ENCODE measurements at places on chromosomes 6 and 20.
A peak's percentile ranks its signal among the peaks of the same experiment; 100 is the strongest.

- no peak for DNase-seq
Observed at GRCh38 chr6:134961366-134961765, 11.5 kb upstream of the ALDH8A1 start.

GRCh38 chr20:48898896-48899530, 22.5 kb upstream of the ARFGEF2 start:
- no peak for DNase-seq

DNA sequence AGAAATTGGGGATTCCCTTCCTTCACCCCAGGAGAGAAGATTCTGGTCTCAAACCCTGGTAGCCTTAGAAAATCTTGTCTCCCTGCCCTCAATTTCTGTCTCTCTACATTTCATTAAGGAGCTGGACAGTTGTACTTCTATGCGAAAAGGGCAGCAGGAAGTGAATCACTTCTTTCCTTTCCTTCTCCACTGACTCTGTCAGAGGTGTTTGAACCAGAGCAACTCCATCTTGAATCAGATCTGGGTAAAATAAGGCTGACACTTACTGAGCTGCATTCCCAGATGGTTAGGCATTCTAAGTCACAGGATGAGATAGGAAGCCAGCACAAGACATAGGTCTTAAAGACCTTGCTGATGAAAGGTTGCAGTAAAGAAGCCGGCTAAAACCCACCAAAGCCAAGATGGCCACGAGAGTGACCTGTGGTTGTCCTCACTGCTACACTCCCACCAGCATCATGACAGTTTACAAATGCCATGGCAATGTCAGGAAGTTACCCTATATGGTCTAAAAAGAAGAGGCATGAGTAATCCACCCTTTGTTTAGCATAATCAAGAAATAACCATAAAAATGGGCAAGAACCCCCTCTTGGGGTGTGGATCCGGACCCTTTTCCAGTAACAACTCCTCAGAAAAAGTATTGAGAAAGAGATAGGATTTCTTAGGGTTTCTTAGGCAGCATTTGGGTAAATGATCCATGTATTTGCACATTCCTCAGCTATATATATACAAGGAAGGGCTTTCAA, 95.8 kb upstream of the PLCB4 start:
- no peak for DNase-seq

DNA sequence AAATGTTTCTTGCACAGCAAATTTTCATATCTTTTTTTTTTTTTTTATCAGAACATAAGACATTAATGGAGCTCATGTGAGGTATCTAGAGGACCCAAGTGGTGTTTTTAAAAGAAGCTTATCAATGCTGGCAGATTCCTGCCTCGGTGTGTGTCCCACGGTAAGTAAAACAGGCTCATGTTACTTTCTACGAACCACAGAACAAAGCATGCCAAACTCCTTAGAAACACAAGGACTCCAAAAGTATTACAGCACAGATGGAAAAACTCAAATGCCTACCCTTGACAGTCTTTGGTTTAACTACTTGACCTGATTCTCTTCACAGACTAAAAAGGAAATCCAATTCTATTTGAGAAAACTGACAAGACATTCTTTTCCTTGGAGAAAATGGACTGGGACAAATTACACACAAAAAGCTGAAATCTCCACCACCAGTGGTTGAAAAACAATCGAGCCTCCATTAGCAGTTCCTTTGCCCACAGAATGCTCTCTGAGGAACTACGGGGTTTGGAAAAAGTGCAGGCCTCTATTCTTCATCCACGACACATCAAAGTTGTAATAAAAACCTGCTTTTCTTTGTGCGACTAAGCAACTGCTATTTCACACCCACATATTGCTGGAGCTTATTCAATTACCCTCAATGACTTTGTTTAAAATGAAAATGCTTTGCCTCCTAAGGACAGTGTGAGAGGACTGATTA, 5.4 kb downstream of the METTL24 start:
- DNase-seq = no peak

DNA sequence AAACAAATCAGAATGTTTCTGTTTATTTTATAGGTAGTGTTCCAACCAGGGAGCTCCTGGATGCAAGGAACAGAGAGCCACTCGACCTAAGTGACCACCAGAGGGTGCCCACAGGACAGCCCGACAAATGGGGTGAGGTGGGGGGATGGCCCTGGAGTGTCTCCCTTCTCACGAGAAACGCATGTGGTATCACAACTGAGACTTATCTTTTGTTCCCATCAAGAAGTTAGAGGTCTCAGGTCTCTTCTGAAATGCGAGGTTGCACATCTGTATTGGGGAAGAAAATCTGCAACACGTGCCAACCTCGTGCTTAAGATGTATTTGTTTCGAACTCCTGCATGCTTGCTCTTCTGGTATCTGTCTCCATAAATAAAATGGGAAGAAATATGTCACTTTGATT, 104.0 kb downstream of the ISM1 start:
- DNase-seq = peak; percentile 35

- DNase-seq = no peak
Observed at GRCh38 chr6:130575557-130575956, 209.7 kb downstream of the TMEM200A start.

DNA sequence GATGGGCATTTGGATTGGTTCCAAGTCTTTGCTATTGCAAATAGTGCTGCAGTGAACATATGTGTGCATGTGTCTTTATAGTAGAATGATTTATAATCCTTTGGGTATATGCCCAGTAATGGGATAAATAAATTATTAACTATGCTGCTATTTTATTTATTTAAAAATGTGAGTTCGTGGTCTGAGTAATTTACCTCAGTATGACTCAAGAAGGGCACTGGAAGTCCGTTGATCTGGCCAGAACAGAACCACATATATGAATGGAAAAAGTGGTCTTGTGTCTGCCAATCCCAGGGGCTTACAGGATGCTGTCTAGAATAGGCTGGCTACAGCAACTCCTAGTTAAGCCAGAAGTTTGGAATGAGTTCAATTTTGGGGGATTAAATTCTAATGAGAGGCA, 27.6 kb upstream of the HLA-C start:
- DNase-seq = no peak

DNA sequence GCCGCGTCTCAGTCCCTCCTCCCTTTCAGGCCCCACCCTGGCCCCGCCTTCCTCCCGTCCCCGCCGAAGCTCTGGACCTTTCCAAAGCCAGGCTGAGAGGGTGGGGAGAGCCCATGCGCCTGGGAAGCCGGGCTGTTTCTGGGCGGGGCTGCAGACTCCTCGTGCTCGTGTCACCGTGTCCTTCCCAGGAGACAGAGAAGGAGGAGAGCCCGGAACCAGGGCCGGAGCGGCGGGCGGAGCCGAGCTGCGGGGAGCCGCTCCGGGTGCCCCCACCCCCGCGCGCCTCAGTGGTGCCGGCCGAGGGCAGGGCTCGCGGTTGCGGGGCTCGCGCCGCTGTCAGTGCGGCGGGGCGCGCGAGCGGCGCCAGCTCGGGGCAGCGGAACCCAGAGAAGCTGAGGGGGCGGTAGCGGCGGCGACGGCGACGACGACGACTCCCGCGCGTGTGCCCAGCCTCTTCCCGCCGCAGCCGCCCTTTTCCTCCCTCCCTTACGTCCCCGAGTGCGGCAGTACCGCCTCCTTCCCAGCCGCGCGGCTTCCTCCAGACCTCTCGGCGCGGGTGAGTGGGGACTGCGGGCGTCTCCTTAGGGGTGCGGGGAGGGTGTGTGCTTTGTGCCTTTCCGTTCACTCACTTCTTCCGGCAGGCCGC, at the start of gene RALY:
Gene RALY (plus strand): TSS at position 336 of the 646 bp plus-strand sequence. CDS start 78,164 bp downstream, outside the sequence.
- no peak for DNase-seq

DNA sequence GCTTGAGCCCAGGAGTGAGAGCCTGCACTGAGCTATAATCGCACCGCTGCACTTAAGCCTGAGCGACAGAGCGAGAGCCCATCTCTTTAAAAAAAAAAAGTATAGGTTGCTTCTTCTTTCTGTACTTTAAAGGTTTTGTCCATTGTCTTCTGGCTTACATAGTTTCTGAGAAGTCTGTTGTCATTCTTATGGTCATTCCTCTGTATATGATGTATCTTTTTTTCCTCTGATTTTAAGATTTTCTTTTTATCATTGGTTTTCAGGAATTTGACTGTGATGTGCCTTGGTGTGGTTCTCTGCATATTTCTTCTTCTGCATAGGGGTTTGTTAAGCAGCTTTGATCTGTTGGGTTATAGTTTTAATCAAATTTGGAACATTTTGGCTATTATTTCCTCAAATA, 29.1 kb downstream of the QRSL1 start:
- DNase-seq = peak; percentile 4

DNA sequence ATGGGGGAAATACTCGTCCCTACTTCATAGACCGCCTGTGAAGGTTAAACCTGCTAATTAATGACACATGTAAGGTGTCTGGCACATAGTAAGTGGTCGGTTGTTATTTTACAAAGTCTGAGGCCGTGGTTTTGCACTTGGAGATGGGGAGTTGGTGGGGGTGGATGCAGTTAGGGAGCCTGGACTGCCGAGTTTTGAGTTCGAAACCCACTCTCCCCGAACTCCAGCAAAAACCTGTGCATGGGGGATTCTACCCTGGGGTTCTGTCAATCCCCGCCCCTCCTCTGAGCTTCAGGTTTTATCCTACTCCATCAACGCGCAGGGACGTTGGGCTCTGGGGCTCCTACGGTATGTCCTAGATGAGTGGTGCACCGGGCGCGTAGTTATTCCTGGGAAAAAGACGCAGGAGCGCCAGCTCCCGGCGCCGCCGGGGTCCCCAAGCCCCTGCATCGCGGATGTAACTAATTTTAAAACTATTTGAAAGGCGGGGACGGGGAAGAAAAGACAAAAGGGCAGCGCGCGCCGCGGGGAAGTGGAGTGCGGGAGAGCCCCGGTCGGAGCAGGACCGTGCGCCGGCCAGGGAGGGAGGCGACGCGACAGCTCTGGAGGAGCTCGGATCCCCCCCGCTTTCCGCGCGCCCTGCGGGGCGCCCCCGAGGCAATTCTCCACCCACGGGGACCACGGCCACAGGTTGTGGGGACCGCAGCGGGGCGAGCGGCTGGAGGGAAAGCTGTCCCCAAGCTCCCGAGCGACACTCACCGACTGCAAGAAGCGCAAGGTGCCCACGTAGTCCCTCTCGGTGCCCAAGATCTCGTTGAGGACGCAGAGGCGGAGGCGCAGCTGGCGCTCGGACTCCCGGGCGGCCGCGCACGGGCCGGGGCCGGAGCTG, 672 bp downstream of the PREX1 start:
- DNase-seq = peak; percentile 49

DNA sequence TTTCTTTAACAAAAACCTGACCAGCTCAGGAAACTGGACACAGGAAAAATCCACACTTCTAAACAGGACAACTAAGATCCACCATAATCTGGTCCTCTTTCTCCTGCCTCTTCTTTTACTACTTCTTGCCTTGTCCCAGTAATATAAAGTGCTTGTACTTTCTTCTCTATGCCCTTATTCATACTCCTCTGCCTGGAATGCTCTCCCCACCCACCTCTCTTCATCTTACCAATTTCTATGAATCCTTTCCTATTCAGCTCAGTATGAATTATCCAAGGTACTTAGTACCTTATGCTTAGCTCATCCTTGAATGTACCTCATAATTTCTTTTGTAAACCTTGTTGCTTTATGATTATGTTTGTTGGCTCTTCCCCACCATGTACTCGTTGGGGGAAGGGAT, 159.4 kb downstream of the CDK19 start:
- DNase-seq = no peak

DNA sequence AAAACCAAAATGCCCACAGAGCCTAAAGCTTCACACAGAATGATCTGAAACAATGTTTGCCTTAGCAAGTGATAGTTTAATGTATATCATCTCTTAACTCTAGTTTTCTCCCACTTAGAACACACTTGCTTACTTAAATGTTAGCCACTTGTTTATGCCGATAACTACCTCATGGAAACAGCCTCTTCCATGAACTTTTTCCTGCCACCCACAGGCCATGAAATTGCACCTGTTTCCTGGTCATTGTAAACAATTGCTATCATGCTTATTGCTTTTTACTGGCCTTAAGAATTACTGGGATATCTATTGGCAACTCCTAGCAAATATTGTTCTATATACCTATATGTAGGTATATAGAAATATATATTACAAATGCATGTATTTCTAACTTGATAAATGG, 231.1 kb downstream of the HDGFL1 start:
- no peak for DNase-seq

DNA sequence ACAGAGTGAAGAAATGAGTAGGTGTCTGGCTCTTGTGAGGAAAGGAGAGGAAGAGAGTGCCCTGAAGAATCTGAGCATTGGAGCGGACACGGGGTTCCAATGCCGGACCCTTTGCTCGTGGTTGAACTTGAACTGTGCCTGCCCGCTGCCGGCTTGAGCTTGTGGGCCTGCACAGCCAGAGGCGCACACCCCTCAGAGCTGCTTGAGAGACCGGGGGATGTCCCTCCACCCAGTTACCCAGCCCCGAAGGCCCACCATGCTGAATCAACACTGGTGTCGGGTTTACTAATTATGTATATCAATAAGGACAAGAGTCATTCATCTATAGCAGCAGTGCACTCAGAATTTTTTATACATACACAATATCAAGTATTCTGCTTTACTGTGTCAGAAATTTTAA, 218.3 kb upstream of the CST7 start:
- no peak for DNase-seq

DNA sequence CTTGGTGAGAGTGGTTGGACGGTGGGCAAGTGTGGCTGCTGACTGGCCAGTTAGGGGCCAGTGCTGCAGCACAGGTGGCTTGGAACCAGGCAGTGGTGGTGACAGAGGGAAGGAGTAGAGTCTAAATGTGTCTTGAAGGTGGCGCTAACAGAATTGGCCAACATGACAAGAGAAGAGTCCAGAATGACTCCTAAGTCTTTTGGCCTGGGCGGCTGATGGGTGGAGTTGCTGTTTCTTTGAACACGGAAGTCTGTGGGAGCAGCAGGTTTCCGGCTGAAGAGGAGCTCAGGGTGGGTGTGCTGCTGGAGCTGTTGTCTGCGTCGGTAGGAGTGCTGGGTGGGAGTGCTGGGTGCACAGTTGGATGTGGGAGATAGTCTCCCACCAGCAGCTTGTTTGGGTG, 10.1 kb downstream of the LSM14B start:
- DNase-seq = no peak

DNA sequence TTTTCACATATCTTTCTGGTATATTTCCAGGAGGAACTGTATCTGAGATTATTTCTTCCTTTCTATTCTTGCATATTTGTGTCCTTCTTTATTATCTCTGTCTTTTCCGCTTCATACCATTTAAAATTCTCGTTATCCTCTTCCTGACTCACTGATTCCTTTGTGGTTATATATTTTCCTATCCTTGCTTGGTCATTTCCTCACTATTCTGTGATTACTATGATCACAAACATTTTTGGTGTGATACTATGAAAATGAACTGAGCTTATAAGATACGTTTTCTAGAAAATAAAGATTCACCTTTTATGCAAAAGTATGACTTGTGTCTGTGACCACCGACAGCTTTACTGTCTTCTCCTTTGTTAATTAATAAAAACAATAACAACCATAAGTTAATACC, 26.5 kb upstream of the MYCT1 start:
- peak; percentile 59 for DNase-seq
